Substantia nigra (tissue), 51 donors: ENCODE measurements at places on chromosomes 12 and 14.

- no peak for DNase-seq
Observed at GRCh38 chr12:6116471-6117021, 7.9 kb downstream of the VWF start.

GRCh38 chr12:101666052-101666728, 31.2 kb upstream of the CHPT1 start:
- DNase-seq, result peak; percentile 20

DNA sequence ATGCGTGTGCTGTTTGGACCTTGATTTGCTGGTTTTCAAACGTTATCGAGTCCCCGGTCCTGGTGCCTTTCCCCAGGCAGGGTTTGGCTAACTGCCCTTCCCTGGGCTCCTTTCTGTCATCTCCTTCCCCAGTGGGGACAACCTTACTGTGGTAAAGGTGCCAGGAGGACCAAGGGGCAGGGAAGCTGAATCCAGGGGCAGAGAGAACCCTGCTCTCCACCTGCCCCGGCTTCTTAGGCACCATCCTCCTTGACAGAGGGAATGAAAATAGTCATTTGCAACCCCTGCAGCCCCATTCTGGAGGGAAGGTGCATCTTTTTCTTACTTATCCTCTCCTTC, 5.0 kb downstream of the CEBPE start:
- DNase-seq, result no peak

GRCh38 chr14:29262979-29263378, 496.4 kb downstream of the FOXG1 start:
- DNase-seq, result no peak

GRCh38 chr14:104105071-104105821, 19.7 kb downstream of the ASPG start:
- DNase-seq, result no peak

- DNase-seq, result no peak
Observed at GRCh38 chr12:27967551-27968054, 4.9 kb downstream of the PTHLH start.

- no peak for DNase-seq
Observed at GRCh38 chr12:44582521-44582920, 293.6 kb downstream of the NELL2 start.

DNA sequence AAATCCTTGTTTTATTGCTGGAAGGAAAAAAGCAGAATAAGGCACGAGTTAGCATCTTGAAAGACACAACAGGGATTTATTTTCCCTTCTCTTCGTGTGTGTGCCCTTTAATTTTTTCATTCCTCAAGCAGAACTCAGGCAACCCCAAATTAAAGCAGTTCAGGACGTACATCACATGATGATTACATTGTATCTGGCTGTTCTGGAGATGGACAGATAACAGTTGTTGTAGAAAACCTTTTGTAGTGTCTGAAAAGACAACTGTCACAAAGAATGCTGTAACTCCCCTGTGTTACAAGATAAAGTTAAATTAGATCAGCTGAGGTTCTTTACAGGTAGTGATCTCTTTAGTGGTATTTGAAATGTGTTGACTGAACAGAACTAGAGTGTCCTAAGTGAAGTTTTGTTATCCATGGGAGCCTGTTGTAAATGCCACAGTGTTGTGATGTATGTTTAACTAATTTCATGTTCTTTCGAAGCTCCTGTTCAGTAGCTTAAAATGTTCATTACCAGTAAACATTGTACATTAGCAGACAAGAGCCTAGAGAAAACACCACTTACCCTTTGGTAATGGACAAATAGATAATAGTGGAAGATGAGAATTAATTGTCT, 58.5 kb downstream of the TMTC2 start:
- no peak for DNase-seq

- DNase-seq, result no peak
Observed at GRCh38 chr12:10610188-10610587, 3.2 kb downstream of the MAGOHB start.

DNA sequence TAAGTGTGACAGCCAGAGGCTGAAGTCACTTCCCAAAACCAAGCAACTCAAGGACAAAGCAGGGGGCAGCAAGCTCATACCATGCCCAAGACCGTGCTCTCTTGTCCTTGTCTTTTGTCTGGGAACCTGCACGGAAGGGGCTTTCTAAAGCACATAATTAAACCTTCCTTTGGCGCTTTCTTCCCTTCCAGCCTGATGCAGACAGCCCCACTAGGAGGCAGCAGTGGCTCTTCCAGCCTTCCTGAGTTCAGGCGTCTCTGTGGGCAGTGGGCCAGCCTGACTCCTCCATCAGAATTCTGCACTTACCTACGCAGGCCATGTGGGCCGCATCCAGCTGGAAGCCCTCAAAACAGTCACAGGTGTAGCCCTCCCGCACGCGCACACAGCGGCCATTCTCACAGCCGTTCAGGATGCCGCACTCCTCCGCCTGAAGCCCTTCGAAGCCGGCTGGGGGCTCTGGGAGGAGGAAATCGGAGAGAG, 7.6 kb downstream of the ISCA2 start:
- DNase-seq, result peak; percentile 52

- DNase-seq, result no peak
Observed at GRCh38 chr14:66163023-66163422, 323.1 kb upstream of the CCDC196 start.

GRCh38 chr12:21337453-21337852, 2.7 kb upstream of the SLCO1A2 start:
- no peak for DNase-seq

DNA sequence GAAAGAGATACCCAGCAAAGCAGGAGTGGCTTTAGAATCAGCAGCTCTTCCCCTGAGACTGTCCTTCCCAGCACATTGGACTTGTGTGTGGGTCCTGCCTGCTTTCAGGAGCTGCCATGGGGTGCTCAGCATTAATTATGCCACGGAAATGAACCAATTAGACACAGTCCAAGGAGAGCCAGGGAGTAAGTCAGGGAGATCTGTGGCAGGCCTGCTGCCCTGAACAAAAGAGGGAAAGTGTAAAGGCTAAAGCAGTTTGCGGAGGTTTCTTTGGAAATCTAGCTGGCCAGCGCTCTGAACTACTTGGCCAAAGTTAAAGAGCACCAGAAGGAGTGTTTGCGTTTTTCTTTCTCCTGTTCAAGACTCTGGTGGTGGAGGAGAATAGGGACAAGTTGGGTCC, 65.7 kb upstream of the SRSF5 start:
- DNase-seq, result no peak

- DNase-seq, result no peak
Observed at GRCh38 chr14:99774556-99775307, 18.5 kb upstream of the EML1 start.

DNA sequence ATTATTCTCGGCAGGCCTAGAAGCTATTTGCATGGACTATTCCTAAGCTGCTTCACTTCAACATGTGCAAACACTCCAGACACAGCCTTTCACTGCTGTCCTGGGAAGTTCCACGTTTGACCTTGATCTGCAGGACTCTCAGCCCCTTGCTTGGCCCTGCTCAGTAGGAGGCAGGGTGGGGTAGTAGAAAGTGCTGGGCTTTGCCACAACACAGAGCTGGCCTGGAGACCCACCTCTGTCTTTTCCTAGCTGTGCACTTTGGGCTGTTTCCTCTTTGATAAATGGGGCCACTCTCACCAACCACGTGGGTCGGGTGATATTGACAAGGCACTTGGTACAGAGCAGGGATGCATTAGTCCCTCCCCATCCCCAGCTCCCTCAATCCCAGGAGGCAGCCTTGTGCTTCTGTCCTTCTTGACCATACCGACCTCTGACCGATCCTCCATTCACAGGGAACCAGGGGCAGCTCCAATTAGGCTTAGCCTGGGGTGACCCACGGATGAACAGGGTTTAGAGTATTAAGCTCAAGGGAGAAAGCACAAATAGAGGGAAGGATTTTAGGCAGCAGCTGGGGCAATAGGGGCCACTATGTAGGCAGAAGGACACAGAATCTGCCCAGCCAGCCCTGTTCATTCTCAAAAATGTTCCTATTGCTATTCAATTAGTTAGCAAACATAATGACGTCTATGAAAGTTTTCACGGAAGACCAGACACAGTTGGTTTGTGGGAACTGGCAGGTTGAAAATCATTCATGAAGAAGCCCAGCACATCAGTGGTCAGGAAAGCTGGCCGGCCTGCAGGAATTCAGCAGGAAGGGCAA, 63.3 kb downstream of the SYNE3 start:
- DNase-seq, result no peak
